ENCODE measurements at places on chromosomes 3 and 15.

GRCh38 chr3:100311011-100311410, 23.5 kb upstream of the NIT2 start:
- no peak for DNase-seq

DNA sequence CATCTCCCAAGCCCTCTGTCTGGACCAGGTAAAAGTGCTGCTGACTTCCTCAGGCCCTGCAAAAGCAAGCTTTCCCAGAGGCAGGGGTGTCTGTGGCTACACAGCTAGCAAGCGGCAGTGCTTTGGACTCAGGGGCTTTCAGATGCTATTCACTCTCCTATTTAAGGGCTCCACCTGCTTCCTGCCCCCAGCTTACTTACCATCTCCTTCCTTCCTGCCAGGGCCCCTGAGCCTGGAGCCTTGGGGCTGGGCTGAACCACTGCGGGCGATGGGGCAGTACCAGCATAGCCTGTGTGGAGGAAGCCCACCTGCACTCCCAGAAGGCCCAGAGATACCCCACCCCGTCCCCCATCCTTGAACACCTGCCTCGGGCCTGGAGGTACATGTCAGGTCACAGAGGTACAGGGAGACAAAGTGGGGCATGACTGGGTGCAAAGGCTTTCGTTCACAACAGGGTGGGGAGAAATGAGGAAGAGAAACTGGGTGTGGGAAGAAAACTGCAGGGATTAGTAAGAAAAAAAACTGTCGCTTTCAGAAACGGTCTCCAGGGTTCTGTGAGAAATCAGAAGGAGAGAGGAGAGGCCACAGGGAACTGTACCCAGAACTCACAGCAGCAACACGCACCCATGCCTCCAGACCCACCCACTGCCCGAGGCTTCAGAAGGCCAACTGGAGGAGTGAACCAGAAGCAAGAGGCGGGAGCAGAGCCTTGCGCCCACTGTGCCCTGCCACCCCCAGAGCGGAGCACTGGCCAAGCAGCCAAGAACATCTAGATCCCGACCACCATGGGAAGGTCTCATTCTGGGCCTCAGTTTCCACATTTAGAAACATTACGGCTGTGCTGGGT, 49.5 kb downstream of the CCDC12 start:
- no peak for DNase-seq

DNA sequence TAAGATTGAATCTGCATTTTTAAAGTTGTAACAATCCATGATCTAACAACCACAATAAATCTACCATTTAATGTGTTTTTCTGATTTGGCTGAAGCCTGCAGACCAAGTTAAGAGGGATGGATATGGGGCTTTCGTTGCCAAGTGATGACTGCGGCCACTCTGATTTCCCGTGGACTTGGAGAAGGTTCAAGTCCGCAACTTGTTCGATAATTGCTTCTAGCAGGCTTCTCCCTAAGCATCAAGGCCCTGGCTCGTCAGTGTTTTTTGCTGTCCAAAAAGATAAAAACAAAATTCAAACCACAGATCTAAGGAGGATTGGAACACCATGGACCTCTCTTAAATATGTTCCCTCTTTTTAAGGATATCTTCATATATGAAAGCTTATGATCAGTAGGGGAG, 256.6 kb downstream of the CNTN3 start:
- no peak for DNase-seq

- no peak for DNase-seq
These were observed 16.6 kb upstream of the ADIPOQ start for GRCh38 chr3:186825872-186826409.

DNA sequence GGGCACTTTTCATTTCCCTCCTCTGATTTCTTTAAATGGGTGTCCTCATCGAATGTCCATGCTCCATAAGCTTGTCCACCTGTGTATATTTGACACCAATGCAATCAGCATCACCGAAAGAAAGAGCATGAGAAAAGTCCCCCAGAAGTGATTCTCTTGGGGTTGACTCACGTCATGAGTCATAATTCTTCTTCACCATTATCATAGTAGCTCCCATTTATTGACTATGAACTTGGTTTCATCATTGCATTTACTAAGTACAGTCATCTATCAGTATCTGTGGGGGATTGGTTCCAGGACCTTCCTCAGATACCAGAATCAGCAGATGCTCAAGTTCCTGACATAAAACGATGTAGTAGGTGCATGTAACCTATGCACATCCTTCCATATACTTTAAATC, 372.5 kb upstream of the CFAP20DC start:
- DNase-seq: no peak

DNA sequence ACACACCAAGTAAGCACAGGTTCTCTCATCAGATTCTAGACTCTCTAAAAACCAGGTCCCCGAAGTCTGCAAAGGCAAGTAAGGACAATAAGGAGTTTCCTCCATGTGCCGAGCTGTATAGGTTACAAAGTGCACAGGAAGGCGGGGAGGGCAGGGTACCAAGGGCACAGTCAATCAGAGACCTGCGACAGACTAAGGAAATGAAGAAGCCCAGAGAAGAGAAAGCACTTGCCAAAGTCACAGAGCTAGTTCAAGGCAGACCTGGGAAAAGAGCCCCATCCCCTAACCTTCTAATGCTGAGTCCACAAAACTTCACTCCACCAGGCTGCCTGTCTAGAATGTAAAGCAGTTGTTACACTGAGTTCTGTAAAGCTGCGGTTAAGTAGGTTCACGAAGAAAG, 1.7 kb downstream of the SEC13 start:
- no peak for DNase-seq

- no peak for DNase-seq
These were observed 194.6 kb upstream of the TPM1 start for GRCh38 chr15:62847900-62848489.

DNA sequence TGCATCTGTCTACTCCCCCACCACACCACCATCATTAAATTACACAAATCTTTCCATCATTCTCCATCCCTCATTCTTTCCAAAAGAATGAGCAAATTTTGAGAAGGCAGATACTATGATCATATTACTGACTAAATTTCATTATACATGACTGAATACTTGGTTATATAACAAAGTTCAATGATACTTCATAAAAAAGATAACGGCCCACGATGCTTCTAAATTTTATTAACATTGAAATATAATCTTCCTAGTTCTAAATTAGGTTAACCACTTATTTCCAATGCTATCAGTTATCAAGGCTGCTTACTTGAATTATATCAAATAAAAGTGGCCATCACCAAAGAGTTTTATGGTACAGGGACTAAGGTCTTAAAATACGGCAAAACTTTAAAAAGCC, 13.5 kb downstream of the HERC1 start:
- no peak for DNase-seq

Measured in coronary artery (tissue), 2 donors.